RWPE1 (cell line): ENCODE measurements at places on chromosomes 6 and 20.

- DNase-seq = no peak
Measured at GRCh38 chr20:23021541-23021940, 13.6 kb upstream of the SSTR4 start.

- peak; percentile 57 for DNase-seq
Measured at GRCh38 chr20:43994486-43995100, 79.9 kb downstream of the TOX2 start.

DNA sequence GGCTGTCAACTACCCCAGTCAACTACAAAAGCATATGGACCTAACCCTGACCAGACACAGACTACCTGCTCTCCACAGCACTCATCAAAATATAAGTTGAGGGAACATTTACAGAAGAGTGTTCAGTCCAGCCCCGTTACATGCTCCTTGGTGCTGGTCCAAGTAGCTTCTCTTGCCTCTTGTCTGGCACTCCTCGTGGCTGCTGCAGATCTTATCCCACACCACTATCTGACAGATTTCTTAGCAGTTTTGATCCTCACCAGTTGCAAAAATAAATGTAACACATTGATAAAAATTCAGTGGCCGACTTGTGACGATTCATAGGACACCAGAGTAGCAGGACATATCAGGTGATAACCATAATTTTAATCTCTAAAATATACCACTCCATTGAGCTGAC, 30.6 kb downstream of the FASTKD5 start:
- no peak for DNase-seq

GRCh38 chr6:166742981-166743380, 115.9 kb upstream of the RPS6KA2 start:
- DNase-seq = no peak

DNA sequence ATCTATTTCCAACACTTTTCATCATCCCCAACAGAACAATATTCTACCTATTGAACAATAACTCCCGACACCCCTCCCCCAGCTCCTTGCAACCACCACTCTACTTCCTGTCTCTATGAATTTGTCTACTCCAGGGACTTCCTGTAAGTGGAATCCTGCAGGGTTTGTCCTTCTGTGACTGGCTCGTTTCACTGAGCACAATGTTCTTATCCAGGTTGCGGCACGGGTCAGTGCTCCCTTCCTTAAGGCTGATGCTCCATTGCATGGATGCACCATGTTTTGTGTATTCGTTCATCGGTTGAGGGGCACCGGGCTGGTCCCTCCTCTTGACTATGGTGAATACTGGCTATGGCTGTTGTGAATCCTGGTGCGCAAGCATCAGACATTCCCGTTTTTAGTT, 163.2 kb downstream of the TBXT start:
- DNase-seq = no peak

- no peak for DNase-seq
Measured at GRCh38 chr20:40335901-40336351, 353.1 kb downstream of the MAFB start.

DNA sequence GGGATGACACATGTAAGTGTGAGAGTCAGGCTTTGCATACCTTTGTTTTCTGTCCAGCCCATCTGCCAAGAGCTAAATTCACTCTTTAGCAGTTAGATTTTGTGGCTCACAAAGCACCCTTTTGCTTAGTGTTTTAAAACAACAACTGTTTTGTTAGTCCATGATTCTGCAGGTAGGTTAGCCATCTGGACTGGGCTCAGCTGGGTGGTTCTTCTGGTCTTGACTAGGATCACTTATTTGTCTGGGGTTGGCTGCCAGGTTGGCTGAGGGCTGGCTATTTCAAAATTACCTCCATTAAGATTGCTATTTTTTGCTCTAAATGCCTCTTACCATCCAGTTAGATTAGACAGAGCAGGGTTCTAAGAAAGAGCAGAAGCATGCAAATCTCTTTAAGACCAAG, 489.3 kb downstream of the BTBD3 start:
- DNase-seq = no peak

GRCh38 chr20:8912731-8913130, 156.2 kb upstream of the PLCB4 start:
- no peak for DNase-seq

GRCh38 chr20:15220009-15220656, 882.7 kb upstream of the FLRT3 start:
- DNase-seq = peak; percentile 8

- no peak for DNase-seq
Measured at GRCh38 chr6:48957781-48958180, 505.3 kb downstream of the MMUT start.

DNA sequence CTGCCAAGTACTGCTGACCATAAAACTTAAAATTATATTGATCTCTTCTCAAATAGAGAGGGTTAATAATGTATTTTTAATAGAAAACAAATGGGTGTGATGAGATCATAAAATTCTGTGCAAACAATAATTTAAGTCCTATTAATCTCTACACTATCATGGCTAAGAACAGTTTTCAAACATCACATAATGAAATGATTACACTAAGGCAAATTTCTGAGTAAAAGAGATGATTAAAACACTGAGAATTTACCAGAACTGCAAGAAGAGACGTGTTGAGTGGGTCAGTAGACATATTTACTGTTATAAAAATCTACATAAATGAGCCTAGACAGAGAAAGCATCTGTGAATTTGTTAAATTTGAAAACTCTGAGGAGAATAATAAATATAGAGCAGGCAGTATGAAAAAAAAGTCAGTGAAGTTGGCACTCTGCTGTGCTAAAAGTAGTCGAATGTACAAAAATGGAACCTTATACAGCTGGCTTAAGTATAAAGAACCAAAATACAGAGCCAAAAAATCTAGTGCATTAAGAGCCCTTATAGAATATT, 302.6 kb upstream of the MANEA start:
- DNase-seq = no peak

DNA sequence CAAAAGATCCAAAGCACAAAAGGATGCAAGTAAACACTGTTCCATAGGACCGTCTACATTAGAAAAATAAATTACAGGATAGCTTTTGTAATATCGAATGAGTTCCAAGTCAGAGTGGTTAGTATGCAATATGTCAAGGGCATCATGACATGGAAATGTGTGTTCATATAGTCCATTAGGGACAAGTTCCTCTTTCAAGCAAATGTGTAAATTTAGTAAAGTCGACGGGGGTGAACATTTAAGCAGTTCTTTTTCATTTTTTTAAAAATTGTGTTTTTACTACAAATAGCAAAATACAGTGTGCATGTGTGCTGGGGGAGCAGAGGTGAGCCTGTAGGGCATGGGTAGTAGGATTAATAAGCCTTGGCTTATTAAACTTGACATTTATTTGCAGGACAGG, 359.0 kb downstream of the ESR1 start:
- DNase-seq = no peak

DNA sequence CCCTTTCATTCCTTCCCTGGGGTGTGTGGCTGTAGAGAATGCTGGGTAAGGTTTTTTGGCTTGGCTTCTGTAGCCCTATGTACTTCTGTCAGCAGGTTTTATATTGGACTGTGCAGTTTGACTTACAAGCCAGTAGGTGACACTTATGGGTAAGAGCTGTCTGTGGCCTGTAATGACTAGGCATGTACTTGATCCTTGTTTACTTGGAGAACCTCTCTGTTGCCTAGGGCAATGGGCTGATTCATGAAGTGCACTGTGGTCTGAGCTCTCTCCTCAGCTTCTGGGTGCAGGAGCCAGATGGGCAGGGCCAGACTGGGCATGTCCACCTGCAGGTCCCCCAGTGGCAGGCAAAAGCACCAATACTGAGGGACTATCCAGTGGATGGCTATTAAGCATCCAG, 544.6 kb downstream of the ADGRB3 start:
- peak; percentile 2 for DNase-seq

DNA sequence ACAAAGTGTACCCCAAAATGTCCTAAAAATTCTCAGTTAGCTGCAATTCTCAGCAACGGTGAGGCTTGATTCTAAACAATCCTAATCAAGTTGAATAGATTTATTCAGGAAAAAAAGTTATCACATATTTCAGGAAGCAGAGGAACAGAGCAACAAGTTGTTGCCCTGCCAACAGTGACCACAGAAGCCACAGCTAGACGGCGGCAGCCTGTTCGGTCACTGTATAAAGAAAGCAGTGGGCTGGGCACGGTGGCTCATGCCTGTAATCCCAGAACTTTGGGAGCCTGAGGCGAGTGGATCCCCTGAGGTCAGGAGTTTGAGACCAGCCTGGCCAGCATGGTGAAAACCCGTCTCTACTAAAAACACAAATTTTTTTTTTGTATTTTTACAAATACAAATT, 171.2 kb upstream of the BMP5 start:
- DNase-seq = no peak

GRCh38 chr20:16708602-16709001, 21.2 kb upstream of the SNRPB2 start:
- DNase-seq = no peak

- DNase-seq = no peak
Measured at GRCh38 chr6:99032396-99032795, 84.7 kb upstream of the FBXL4 start.

DNA sequence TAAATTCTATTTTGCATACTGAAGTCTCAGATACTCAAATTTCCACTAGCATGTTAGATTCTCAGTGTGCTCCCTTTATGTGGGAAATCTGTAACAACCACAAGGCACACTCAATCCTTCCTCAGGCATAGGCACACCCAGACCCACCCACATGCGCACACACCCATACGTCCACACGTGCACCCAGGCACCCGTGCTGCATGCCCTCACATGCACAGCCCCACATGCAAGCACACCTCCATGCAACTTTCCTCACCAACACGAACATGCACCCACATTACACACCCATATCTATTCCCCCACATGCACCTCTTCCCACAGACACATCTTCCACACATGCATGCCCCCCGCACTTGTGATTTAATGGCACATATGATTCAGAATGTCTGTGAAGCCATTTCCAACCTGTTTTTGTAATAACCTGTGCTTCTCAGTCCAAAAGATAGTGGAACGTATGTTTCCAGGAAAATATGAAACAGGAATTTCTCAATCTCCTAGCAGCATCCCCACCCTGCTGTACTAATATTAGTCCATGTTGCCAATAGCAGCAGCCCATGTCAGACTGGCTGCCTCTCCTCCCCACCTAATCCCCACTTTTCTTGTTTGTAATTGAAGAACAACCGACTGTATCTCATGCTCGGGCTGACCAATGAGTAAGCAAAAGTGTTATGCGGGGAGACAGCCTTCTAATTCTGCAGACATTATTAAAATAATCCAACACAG, 11.3 kb upstream of the CYP24A1 start:
- no peak for DNase-seq

GRCh38 chr20:41185013-41185757, 47.8 kb downstream of the PLCG1 start:
- no peak for DNase-seq

GRCh38 chr6:3549314-3549940, 92.6 kb upstream of the SLC22A23 start:
- DNase-seq = peak; percentile 77

GRCh38 chr6:126696921-126697693, 357.2 kb downstream of the CENPW start:
- no peak for DNase-seq

DNA sequence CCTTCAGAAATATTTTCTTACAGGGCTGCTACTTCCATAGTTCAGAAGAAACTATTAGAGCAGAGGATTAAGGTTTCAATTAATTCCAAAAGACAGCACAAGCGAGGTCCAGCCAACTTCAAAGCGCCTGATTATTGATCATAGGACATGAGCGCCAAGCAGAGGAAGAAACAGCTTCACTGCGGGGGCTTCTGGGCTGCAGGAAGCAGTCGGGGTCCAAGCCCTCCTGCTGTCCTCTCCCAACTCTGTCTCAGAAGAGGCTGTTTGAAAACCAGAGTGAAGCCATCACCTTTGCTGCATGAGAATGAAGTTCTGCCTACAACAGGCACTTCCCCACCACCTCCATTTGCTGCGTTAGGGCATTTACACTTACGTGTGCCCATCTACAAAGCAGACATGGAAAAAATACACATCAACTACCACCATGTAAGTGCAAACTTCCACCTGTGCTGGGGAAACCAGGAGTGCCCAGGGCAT, 23.9 kb downstream of the SUMO4 start:
- no peak for DNase-seq

DNA sequence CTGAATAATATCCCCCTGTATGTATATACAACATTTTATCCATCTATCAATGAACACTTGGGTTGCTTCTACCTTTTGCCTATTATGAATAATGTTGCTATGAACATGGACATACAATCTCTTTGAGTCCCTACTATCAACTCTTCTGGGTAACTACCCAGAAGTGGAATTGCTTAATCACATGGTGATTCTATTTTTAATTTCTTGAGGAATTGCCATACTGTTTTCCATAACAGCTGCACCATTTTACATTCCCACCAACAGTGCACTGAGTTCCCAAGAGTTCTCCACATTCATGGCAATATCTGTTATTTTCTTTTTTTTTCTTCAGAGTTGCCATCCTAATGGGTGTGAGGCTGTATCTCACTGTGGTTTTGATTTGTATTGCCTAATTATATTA, 88.3 kb downstream of the ZHX3 start:
- no peak for DNase-seq

GRCh38 chr6:90257486-90257738, 39.2 kb downstream of the BACH2 start:
- no peak for DNase-seq

- DNase-seq = peak; percentile 79
Measured at GRCh38 chr6:170152989-170153388, 137.9 kb downstream of the DLL1 start.

DNA sequence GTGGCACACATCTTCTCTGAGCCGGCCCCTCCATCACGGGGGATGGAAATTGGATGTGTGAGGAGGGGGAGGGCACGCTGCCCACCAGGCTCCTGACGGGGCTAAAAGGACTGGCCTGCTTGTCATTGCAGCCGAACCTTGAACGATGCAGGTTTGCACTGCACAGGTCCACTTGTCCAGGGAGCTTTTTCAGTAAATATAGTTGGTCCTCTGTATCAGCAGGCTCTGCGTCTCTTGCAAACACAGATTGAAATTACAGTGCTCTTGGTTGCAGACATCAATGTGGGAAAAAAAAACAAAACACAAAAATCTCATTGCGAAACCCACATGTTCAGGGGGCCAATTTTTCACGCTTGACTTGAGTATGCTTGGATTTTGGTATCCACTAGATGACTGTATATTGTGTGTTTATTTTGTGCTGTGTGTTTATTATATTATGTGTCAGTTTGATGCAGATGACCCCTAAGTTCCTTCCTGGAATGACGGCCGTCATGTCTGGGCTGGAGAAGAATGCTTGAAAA, 29.2 kb downstream of the ERMARD start:
- DNase-seq = peak; percentile 23

DNA sequence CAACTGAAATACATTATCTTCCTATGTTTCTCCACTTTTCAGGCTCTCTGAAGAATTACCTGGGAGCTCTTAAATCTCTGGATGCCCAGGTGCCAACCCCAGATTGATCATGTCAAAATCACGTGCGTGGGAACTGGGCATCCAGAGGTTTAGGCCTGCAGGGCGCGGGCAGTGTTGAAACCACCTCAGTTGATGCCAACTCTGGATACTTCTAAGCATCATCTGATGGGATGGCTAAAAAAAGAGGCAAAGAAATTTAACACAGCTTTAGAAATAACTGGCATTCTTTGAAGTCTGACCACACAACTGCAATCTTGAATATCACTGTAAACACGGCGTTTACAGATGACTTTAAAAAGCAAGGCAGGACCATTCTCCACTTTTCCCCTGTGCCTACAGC, 41.9 kb downstream of the PTGIS start:
- DNase-seq = no peak
